Aorta (tissue), 5 donors: ENCODE measurements at places on chromosomes 11 and 22.

GRCh38 chr11:112465433-112466024 is 204.9 kb upstream of the PLET1 start:
- no peak for DNase-seq

DNA sequence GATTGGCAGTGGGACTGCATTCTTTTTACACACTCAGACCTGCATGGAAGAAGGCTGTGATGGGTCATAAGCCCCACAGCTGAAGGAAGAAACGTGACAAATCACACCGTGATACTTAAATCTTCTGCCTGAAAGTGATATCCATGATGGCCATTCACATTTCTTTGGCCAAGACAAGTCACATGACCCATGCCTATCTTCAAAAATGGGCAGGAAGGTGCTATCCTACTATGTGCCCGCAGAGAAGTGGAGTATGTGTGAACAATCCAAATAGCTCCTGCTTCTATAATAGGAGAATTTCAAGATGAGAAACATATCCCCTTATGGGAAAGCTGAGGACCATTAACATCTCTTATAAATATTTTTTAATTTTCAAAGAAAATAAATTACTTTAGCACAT is 56.6 kb upstream of the TEAD1 start:
- no peak for DNase-seq

DNA sequence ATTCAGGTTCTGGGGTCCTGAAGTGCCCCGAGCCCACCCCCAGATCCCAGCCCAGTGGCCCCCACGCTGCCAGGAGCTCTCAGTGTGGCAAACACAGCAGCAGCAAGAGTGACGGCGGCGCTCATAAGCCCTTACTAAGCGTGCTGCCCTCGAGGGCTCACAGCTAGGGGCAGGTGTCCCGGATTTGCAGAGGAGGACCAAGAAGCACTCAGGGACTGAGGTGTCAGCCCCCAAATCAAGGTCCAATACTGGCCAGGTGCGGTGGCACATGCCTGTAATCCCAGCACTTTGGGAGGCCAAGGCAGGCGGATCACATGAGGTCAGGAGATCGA is 25.4 kb downstream of the CELSR1 start:
- no peak for DNase-seq

DNA sequence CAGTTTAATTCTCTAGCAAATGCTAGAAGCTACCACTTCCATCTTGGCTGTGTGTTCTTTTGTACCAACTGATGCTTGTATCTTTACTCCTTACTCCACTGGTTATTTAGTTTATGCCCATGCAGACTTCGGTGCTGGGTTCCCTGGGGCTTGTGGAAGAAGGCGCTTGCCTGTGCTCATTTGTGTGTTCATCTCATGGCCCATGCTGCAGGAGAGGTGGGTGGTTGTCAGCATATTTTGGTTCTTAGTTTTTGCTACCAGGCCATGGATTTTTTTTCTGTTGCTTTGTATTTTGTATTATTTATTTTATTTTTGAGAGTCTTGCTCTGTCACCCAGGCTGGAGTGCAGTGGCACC is 22.4 kb downstream of the MICAL2 start:
- no peak for DNase-seq

GRCh38 chr11:7490535-7490934 is 5.2 kb downstream of the OLFML1 start:
- DNase-seq, result no peak

DNA sequence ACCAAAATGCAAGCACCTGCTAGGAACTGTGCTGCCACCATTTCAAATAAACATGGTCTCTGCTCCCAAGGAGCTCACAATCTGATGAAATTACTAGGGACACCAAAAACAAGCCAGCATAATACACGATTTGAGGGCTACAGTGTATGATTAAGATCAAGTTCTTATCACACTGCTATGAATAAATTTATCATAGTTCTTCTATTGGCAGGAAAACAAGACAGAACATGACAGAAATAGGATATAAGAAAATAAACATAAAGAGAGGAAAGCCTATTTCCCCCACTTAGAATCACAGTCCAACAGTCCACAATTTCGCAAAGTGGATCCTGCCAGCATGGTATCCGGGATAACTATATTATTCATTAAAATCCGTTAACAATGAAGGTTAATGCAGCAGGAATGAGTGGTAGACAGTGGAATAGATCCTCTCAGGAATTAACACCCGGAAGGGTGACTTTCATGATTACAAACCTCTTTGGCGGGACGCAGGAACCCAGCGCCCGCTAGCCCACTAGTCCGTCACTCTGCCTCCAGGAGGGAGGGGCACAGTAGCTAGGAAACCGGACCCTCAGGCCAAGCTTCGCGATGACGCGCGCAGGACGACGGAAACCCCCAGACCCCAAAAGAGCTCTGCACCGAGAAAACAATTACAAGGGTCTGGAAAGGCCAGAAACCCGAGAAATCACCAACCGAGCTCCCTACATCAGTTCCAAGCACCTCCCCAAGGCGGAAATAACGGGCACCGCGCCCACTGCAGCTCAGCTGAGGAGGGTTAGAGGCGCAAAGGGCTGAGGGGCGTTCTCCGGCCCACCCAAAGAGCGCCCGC is 607 bp downstream of the CCDC82 start:
- DNase-seq, result no peak

DNA sequence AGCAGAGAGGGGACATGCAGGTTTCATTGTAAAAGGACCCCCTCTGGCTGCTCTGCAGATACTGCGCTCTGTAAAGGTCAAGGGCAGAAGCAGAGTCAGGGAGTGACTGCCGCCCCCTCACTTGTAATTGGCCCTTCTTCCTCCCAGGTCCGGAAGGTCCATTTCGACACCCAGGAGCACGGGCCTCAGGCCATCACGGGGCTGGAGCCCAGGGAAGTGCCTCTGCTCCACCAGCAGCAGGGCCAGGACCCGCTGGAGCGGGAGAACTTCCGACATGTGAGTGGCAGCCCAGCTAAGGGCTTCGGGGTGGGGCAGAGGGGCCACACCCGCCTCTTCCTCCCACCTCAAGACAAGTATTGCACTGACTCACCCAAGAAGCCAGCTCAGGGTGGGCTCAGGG is 24.0 kb upstream of the LRRC10B start:
- no peak for DNase-seq

GRCh38 chr22:46824980-46825544 is 62.6 kb downstream of the TBC1D22A start:
- DNase-seq, result no peak

GRCh38 chr11:131829725-131830124 is 459.3 kb downstream of the NTM start:
- DNase-seq, result no peak

DNA sequence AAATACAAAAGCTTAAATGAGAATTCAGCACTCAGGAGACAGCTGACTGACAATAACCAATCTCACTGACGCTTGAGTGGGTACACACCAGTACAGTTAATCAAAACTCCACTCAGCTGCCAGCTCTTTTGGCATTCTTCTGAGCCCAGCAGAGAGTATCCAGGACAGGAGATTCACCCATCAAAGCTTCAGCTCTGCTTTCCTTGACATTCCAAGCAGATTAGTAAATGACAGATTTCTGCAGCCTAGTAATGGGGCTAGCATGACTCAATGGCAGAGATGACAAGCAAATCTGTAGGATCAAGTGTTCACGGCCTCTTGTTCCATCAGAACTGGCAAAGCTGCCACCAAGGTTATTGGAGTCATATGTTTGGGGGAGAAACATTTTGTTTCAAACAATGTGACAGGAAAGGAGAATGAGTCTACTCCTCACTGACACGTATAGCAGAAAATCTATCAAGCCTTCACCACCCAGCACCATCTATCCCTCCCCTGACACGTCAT is 420.0 kb downstream of the DYNC2H1 start:
- DNase-seq, result no peak

GRCh38 chr22:23164091-23164490 is 16.2 kb upstream of the BCR start:
- no peak for DNase-seq

- DNase-seq, result no peak
These were observed 3.4 kb upstream of the APOA1 start for GRCh38 chr11:116840746-116841296.

- DNase-seq, result no peak
These were observed 14.0 kb upstream of the ARSA start for GRCh38 chr22:50641696-50642607.

DNA sequence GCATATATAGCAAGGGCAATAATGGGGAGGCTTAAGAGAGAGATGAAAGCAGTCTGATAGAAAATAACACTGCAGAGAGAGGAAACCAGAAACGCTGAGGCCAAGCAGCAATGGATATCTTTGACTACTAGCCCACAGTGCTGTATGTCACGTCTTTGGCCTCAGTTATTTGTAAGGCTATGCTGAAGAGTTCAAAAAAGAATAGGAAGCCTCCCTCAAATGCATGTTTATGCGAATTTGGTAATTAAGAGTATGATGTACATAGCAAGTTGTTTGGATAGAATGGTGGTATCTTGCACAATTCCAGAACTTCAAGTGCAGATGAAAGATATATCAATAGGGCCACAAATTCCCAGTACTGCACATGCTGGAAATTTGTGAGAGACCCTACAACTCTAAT is 89.2 kb downstream of the MPPED2 start:
- DNase-seq, result no peak

GRCh38 chr11:19279451-19279850 is 38.7 kb upstream of the E2F8 start:
- no peak for DNase-seq

- DNase-seq, result no peak
These were observed 182.4 kb upstream of the LARGE1 start for GRCh38 chr22:34102633-34103032.

DNA sequence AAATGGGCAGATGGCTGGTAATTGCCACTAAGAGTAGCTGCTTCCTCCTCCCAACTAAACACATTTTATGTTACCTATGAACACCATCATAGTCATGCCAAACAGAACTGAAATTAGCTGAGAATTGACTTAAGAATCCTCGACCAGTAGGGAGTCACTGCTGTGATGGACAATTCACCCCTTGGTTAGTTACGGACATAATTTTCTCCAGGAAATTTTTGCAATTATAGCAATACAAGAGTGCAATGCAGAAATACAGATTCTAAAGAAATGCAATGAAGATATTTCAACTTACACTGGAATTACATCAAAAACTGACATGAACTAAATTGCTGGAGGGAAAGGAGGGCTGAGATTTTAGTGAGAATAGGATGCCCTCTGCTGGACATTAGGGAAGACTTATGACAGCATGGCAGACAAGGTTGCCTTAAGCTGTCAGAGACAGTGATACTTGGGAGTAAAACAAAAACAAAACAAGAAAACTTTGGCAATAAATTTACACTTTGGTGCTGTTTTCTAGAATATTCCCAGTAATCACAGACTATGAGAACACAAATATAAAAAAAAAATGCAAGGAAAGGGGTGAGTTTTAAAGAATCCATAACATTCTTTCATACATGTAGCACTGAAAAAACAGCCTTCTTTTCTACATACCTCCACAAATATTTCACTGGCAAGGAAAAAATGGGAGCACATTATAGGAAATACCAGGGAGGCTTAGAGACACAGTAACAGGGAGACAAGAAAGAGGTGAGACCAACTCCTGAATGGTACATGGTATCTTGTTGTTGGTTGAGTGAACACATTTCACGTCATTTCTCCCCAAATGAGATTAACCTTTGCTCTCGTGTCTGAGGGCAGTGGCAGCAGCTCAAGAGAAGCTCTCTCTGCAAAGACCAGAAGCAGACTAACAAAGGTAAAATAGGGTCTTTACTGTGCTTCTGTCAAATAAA is 11.2 kb upstream of the PPP2R1B start:
- no peak for DNase-seq

- DNase-seq, result peak; percentile 26
These were observed 43.0 kb upstream of the KCNQ1OT1 start for GRCh38 chr11:2742611-2743426.

DNA sequence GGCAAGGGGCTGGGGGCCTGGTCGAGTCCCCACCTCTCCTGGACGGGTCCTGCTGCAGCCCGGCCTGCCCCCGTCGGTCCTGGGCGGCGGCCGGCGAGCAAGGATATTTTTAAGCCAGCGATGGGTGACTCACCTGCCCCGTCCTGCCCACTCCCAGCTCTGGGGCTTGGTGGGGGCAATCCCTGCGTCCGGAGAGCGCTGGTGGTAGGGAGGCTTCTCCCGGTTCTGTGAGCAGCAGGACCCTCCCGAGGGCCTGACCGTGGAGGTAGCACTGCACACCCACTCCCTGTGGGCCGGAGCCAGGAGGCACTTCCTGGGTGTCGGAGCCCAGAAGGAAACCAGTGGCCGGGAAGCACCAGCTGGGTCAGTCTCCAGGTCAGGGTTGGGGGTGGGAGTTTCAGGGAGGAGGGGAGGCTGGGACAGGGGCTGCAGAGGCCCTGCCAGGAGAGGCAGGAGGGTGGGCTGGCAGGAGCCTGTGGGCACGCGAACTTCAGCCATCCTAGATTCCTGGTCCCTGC is 467 bp downstream of the EPS8L2 start:
- peak; percentile 75 for DNase-seq

GRCh38 chr22:36449596-36450175 is 31.8 kb downstream of the TXN2 start:
- DNase-seq, result no peak

GRCh38 chr11:32658639-32659406 is 75.2 kb downstream of the EIF3M start:
- DNase-seq, result no peak

- DNase-seq, result no peak
These were observed 3.1 kb upstream of the SPDYC start for GRCh38 chr11:65166893-65167292.

DNA sequence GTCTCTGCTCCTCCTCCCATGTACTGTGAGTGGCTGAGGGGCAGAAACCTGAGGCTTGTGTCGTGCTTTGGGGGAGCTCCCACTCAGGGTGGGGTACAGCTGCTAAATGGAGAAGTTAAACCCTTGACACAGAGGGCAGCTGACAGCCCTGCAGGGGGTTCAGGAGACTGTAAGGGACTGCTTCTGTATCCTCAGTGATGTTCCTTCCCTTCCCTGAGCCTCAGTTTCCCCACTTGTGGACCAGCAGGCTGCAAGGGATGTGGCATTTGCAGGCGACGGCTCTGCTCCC is 15.6 kb downstream of the SYNGR1 start:
- no peak for DNase-seq

- DNase-seq, result no peak
These were observed 553.7 kb downstream of the MN1 start for GRCh38 chr22:27247701-27248434.

DNA sequence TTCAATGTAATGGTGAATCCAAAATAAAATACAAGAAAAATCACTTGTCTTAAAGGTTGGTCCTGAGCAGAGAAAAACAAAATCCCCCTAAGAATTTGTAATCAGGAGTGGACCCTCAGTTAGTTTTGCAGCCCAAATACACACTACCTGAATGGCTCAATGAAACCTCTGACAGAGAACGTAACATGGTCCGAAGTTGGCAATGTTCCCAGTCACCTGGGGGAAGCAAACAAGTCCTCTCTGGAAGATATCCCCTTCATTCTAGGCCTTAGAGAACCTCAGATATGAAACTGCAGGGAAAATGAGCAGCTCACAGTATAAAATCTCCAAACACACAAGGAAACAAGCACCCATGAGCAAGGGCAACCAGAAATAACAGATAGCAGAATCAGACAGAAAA is 58.2 kb downstream of the MORC2 start:
- no peak for DNase-seq

GRCh38 chr22:21708960-21709359 is 26.6 kb downstream of the YPEL1 start:
- no peak for DNase-seq

GRCh38 chr11:63829823-63830489 is 9.0 kb upstream of the MARK2 start:
- no peak for DNase-seq

GRCh38 chr11:101863361-101863760 is 51.4 kb upstream of the CEP126 start:
- DNase-seq, result no peak

- DNase-seq, result no peak
These were observed 189.7 kb upstream of the BLID start for GRCh38 chr11:122305426-122306320.
